Dermis microvascular lymphatic vessel endothelial cell (primary cell): ENCODE measurements at places on chromosomes 4 and X.
A peak's percentile ranks its signal among the peaks of the same experiment; 100 is the strongest.

DNA sequence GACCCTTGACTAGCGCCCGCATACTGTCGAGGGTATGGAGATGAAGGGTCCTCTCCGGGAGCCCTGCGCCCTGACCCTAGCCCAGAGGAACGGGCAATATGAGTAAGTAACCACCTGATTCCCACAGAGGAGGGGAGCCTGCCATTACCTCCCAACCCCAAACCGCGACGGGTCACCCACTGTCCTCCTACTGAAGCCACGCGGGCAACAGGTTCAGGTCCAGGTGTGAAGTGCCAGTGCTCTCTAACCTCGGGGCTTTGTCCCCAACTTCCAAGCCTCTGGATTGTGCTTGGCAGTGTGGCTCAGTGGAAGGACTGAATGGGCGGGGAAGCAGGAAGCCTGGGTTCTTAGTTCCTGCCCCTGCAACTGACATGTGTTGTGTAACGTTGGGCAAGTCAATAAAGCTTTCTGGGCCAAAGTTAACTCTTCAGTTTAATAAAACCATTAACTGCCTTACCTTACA is 694 bp downstream of the OCRL start:
- DNase-seq = peak; percentile 5

GRCh38 chr4:41658163-41658562 is 90.4 kb downstream of the PHOX2B start:
- no peak for DNase-seq

DNA sequence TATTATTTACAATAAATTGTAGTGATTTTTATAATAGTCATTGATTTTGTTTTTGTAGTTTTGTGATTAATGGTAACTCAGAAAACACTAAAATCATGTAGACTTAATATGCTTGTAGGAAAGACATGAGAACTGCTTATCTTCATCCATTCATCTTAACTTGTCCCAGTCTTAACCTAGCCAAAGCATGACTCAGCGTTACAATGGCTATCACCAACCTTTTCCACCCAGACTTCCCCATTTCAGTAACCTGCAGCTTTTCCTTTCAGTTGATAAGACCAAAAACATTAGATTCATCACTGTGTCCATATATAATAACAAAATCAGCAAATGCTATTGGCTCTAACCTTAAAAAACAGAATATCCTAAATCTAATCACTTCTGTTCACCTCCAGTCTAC is 106.2 kb upstream of the KLF8 start:
- DNase-seq = no peak

- peak; percentile 64 for DNase-seq
Measured at GRCh38 chr4:147924604-147925412, 192.9 kb downstream of the ARHGAP10 start.

DNA sequence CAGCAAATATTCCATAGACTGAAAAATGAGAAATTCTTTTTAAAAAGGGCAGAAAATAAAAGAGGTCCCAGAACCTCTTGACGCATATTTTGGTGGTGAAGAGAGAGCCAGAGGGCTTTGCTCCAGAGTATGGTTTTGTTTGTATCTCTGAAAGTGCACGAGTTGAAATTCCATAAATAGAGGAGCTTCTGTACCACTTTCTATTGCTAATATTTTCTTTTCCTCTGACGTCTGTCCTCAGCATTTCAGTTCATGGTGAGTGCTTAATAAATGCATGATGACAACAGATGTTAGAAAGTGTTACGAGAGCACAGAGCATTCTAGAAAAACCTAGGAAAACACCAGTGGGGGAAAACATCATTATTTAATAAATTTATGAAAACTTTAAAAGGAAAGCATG is 145.6 kb downstream of the AMELX start:
- DNase-seq = no peak

DNA sequence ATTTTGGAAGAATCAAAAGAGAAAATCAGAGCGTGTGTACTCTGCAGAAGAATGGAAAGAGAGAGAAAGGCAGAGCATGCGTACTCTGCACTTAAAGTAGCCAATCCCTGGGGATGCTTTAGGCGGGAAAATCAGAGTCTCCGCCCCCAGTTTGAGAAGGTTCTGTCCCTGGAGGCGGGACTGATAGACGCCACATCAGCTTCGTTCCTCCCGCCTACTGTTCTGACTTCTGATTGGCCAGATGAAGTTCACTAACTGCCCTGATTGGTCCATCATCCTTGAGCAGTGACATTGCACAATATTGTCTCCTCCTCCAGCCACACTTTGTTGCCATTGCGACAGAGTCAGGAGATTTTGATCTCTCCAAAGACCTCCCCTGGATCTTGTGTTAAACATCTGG is 23.8 kb downstream of the SSX1 start:
- DNase-seq = no peak

DNA sequence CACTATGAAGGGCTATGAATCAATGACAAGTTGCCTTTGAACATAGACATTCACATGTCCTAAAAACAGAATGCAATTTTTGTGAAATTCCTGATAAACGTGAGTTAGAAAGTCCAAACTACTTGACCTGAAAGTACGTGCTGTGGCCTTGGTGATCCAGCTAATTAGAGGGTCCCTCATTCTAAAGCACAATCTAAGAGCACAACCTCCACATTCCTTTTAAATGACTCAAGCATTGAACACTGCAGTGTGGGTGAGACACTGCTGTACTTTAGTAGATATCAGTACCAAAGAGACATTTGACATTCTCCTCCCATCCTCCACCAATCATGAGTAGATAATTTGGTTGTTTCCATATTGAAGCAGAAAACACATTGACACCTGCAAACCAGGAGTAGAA is 73.5 kb downstream of the FAM47B start:
- no peak for DNase-seq

DNA sequence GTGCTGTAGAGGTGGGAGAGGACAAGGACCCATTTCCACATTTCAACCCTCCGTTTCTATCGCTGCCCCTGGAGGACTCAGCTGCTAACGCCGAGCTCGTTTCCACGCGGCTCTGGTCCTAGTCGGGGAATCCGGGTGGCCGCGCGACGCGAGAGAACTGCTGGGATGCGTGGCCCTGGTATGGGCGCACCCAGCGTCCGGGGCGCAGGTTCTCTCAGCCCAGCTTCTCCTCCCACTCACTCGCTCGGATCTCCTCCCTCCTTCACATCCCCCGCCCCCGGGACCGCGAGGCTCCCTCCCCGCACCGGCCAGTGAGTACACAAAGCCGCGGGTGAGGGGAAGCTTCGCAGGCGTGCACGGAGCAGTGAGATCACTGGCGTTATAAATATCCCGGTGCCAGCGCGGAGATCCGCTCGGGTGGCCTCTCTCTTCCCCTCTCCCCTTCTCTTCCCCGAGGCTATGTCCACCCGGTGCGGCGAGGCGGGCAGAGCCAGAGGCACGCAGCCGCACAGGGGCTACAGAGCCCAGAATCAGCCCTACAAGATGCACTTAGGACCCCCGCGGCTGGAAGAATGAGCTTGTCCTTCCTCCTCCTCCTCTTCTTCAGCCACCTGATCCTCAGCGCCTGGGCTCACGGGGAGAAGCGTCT is at the start of gene FGF5:
TSS of gene FGF5 (plus strand) at position 412 of the 649 bp plus-strand sequence. CDS start at position 573, 161 bp downstream.
- peak; percentile 80 for DNase-seq
